Peyer's patch (tissue), 4 donors: ENCODE measurements at places on chromosomes 5 and 9. TPM values are rescaled to one million over a fixed set of nuclear protein-coding genes. Genes with fewer than 3 reads are reported as not detected.

- H3K27ac ChIP-seq = no peak overlapping the region
- DNase-seq = no peak
- no peaks in the 10 kb centered on the region for H3K4me1 ChIP-seq
- H3K36me3 ChIP-seq = no peaks in the 10 kb centered on the region
Observed at GRCh38 chr5:19782566-19782965, 205.4 kb downstream of the CDH18 start.

- no peak overlapping the region for H3K4me3 ChIP-seq
- no peaks in the 10 kb centered on the region for H3K4me1 ChIP-seq
- no peak for DNase-seq
Observed at GRCh38 chr5:158376679-158377078, 517.7 kb upstream of the CLINT1 start.

Gene DAB2IP
- 76.0 TPM for total RNA-seq

DNA sequence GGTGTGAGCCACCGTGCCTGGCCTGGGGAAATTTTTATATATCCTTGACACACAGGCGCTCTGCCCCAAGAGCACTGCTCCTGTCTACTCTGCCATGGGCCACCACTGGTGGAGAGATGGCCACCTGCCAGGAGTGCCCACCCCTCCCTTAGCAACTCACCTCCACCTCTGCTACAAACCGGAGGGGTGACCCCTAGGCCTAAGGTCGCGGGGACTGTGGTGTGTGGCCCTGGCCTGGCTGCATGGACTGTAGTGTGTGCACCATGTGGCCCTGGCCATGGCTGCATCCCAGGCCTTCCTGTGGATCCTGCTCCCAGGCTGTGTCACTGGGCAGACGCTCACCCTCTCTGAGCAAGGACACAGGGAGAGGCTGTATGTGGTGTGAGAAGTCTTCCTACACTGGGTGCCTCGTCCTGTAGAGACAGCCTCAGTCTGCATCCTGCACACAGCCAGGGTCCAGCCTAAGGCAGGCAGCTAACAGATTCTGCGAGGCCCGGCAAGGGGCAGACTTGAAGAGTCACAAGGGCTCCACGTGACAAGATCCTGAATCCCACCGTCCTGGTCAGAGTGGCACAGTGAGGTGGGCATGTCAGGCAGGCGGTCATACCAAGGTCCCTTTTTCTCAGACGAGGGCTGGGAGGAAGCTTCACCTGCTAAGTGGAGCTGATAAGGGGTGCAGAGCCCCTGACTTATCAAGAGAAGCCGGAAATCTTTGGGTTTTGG lies 10.3 kb downstream of the NINJ1 start:
- peaks cover 28% of the 10 kb centered on the region for H3K4me1 ChIP-seq
- H3K36me3 ChIP-seq = no peaks in the 10 kb centered on the region

Gene SPATA31C1
- not detected for total RNA-seq

- H3K4me3 ChIP-seq = no peak overlapping the region
- DNase-seq = no peak
- no peaks in the 10 kb centered on the region for H3K27me3 ChIP-seq
- peaks cover 70% of the 10 kb centered on the region for H3K4me1 ChIP-seq
- H3K27ac ChIP-seq = peak overlapping the region; percentile 90
Observed at GRCh38 chr9:137305798-137306065, 3.7 kb upstream of the NRARP start.

GRCh38 chr9:93962561-93963440 lies 7.6 kb upstream of the BARX1 start:
- no peak overlapping the region for H3K27ac ChIP-seq
- H3K4me3 ChIP-seq = no peak overlapping the region
- DNase-seq = peak; percentile 93
- no peaks in the 10 kb centered on the region for H3K36me3 ChIP-seq
- peaks cover 28% of the 10 kb centered on the region for H3K4me1 ChIP-seq

Gene FOXD4
- not detected for total RNA-seq

Gene PGM5
- total RNA-seq = 30.5 TPM

DNA sequence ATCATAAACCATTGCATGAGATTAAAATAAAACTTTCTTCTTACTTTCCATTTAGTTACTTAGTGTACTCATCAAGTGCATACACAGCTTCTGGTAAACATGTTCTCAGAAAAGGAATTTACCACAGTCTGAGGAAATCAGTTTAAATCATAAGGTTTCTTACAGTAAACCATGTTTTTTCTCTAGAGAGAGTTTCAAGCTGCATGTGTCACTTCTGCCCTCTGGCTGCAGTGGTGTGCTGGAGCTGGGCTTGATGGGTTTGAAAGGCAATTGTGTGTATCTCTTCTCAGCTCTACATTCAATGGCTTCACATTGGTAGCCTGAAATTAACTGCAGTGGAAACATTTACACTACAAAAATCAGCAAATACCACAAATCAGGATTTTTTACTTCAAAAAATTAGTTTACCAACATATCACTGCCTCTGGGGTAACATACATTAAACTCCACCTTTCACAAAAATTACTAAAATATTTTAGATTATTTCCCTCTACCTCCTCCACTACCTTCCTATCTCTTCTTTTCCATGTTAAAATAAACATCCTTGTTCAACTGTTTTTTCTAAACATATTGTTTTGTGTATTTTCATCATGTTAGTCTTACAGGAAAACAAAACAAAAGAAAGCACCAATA lies 414.3 kb downstream of the ANXA1 start:
- no peak for DNase-seq
- no peak overlapping the region for H3K27ac ChIP-seq
- H3K4me1 ChIP-seq = no peaks in the 10 kb centered on the region
- H3K36me3 ChIP-seq = no peaks in the 10 kb centered on the region
- H3K27me3 ChIP-seq = no peaks in the 10 kb centered on the region
